ENCODE measurements at places on chromosomes 1 and 21. TPM values are rescaled to one million over a fixed set of nuclear protein-coding genes. Genes with fewer than 3 reads are reported as not detected.

DNA sequence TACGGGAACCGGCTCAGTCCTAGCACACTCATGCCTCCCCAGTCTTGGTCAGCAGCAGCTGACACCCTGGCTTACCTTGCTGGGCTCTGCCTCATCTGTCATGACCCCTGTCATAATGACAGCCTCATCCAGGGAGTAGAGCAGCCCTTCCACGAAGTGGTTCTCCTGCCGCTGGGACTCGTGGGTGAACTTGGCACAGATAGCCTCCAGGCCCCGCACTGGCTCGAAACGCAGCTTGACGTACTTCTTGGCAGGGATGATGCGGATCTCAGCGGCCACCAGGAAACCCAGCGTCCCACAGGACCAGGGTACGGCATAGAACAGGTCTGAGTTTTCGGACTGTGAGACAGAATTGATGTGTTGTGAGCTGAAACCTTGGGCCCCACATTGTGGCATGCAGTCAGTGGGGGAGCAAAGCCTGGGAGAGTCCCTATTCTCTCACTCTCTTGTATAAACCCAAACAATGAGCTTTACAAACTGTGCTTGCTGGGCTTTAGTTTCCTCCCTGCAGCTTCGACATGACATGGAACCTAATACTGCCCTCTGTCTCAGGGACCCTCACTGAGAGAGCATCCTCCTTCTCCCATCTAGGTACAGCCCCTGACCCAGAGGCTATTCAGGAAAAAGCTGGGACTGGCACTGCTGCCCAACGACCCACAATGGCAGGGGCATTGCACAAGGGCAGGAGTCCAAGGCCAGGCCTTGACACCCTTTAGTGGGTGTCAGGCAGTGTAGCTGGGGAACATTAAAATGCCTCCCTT, 15.5 kb downstream of the DHCR24 start:
- no peak for DNase-seq

DNA sequence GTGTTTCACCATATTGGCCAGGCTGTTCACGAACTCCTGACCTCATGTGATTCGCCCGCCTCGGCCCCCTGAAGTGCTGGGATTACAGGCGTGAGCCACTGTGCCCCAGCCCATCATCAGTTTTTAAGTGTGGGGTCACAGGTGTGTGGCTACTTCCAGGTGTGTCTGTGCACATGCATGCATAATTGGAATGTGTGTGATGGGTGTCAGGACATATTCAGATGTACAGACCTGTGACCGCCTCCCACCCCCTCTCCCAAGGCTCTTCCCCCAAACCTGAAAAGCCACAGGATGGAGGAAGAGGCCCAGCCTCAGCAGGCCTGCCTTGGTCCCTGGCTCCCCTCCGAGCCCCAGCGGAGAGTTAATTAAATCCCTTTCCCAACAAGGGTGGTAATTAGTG, 37.3 kb upstream of the CSF3R start:
- no peak for DNase-seq

DNA sequence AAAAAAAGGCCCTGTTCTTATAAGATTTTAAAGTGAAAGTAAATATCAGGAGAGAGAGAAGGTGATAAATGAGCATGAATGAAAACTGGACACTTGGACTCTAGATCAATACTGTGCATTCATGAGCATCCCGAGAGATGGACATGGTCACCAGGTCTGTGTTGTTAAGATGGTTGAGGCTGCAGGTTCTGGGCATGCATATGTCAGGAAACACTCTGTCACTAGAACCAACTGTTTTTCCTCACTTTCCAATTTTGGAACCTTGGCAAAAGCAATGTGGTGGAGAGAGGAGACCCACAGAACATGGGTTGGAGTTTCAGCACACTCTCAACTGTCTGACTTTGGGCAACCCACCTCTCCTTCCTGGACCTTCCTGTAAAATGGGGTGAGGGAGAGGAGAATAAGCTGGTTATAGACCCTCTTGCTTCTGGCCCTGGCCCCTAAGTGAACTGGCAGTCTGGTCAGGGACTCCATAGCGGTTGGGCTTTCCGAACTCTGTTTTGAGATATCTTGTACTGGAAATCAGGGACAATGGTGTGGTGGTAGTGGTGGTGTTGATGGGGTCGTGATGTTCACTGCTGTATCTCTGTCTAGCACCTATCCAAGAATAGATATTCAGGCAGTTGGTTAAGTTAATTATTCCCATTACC, 4.2 kb downstream of the MAN1C1 start:
- no peak for DNase-seq

DNA sequence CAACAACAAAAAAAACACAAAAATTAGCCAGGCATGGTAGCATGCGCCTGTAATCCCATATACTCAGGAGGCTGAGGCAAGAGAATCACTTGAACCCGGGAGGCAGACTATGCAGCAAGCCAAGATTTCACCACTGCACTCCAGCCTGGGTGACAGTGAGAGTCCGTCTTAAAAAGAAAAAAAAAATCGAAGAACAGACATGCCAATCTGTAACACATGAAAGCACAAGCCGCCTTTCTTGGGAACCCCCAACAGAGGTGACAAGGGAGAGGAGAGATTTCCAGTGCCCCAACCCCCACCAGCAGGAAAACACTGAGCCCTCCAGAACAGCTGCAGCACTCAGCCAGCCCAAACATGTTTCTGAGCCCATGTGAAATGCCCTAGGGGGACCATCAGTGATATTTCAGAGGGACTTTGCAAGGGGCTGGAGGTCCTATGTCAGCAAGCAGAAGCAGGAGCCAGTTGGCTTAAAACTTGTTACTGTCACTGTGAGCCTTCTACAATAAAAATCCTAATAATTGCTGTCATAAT, 14.2 kb upstream of the EFNA1 start:
- no peak for DNase-seq

DNA sequence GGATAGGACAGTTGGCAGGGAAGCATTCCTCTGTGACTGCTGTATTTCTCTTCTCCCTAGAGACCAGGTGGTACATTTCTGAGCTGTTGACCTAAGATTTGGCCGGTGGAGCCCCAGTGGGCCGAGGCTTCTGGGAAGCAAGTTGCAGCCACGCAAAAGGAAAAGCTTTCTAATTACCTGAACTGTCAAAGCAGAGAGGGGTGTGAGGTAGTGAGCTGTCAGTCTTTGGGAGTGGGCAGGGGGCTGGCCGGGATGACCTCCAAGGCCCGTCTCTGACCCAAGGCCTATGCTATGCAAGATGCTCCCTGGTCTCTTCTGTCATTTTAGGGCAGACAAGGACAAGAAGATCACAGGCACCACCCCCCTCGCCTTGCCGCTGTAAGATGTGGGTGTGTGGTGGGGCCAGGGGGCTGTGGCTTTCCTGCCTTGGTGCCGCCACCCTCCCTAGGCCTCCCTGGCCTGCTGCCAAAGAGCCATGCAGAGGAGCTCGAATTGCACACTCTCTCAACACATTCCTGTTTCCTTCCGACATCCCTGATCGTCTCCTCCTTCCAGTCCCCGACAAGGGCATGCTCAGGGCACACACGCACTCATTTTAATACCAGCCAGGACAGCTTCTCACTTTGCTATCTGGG, 7.7 kb downstream of the PADI1 start:
- peak; percentile 39 for DNase-seq

DNA sequence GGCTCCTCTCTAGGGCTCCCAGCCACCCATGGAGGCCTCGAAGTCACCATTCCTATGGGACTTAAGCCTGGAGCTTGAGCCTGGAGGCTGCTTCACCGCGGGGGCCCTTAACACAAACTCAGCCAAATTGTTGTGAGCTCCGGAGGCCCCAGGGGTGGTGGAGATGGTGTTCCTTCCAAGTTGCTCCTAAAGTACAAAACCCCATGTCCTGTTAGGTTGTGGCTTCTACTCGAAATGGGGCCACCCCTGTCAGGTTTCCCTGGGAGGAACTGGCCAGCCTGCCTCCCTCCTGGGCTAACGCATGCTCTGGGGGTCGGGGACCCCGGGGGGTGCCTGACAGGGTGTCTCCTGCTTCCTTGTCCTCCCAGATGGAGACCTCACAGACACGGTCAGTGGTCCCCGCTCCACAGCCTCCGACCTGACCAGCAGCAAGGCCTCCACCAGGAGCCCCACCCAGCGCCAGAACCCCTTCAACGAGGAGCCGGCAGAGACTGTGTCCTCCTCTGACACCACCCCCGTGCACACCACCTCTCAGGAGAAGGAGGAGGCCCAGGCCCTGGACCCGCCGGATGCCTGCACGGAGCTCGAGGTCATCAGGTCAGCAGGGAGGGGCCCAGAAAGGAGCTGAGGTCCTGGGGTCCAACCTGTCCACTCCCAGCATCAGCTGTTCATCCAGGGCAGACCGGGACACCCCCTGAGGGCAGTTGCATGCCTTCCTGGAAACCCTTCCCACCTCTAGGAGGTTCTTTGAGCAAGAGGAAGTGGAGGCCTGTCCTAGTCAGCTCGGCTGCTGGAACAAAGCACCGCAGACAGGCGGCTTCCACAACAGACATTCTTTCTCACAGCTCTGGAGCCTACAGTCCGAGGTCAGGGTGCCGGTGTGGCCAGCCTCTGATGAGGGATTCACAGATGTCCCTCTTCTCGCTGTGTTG, 10.8 kb upstream of the SLC25A34 start:
- DNase-seq = no peak

Gene FCN3
- total RNA-seq = 14.2 TPM

Data from left cardiac atrium (tissue), 4 donors.